Stimulated activated CD4-positive, alpha-beta T cell treated with anti-CD3 and anti-CD28 coated beads, Interleukin-12 subunit alpha, Interleukin-12 subunit beta, amount 100 ng/mL, for 48 hours (primary cell): ENCODE measurements at places on chromosomes 5 and 9.

DNA sequence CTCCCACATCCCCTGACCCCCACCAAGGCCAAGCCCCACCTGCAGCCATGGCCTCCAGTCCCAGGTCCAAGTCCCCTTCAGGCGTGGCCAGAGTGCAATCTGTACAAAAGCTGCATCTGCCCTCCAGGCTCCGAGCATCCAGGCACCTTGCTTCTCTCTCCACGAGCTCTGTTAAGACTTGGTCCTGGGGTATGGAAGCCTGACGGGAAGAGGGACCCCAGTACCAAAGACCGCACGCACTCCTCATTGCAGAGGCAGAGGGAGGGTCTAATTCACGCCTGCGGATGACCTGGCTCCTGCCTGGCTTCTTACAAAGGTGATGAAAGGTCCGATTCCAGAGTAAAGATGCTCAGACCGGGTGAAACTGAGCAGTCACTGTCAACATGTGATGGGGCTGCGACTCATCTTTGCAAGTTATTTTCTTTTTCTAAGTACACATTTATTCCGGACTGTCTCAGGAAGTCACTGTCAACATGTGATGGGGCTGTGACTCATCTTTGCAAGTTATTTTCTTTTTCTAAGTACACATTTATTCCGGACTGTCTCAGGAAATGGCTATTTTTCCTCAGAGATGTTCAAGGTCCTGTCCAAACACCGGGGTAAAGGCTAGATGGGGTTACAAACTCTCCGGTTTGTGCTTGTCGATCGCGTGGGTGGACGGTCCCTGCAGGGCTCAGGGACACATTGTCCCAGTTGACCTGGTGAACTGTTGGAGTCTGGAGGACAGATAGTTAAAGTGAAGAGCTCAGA lies 252.0 kb upstream of the IRX4 start:
- no peak for DNase-seq

- no peak for DNase-seq
These were observed 22.7 kb downstream of the ITGA1 start for GRCh38 chr5:52810426-52810825.

- DNase-seq, result peak; percentile 29
These were observed 1.1 kb upstream of the BASP1 start for GRCh38 chr5:17216176-17216973.

- no peak for DNase-seq
These were observed 318.3 kb upstream of the ITGA1 start for GRCh38 chr5:52469420-52469819.

- no peak for DNase-seq
These were observed 55.1 kb downstream of the LHFPL2 start for GRCh38 chr5:78593465-78593864.
